Osteocyte (in vitro differentiated cells): ENCODE measurements at places on chromosomes 3 and 15. TPM values are rescaled to one million over a fixed set of nuclear protein-coding genes. Genes with fewer than 3 reads are reported as not detected.

- no peaks in the 10 kb centered on the region for H3K36me3 ChIP-seq
- no peak overlapping the region for H3K27ac ChIP-seq
- DNase-seq = no peak
- H3K4me1 ChIP-seq = no peaks in the 10 kb centered on the region
- no peaks in the 10 kb centered on the region for H3K27me3 ChIP-seq
These were observed 572.0 kb upstream of the TGFBR2 start for GRCh38 chr3:30034246-30034991.

The RARB gene
- 4.8 and 5.0 TPM in 2 replicates for total RNA-seq

DNA sequence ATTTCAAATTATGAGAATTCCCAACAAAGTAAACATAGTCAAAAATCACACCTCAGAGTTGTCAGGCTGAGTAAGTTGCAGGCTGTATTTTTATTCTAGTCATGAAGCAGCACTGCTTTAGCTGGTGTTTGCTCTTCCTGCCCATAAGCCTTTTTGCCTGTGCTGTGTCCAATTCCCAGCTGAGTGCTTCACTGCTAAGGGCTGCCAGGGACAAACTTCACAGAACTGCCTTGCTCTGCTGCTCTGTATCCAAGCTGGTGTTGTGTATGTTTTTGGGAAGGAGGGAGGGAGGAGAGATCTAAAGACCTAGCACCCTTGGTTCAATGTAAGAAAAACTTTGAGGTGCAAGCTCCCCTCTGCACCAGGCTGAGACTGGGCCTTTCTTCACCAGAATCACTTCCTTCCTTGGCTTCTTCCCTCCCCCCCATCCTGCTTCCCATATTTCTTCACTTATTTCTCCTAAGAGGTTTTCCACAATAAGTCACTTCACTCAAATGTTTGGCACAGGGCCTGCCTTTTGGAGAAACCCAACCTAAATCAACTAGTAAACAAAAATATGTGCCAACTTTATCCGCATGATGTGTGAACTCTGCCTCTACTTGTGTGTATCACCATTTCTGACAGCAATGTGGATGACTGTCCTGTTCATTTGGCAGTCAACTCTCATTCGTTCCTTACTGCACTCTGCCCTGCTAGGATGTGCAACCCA lies 156.1 kb downstream of the TBL1XR1 start:
- no peaks in the 10 kb centered on the region for H3K27me3 ChIP-seq
- H3K4me3 ChIP-seq = no peak overlapping the region
- no peak for DNase-seq
- H3K27ac ChIP-seq = peak overlapping the region; percentile 47

DNA sequence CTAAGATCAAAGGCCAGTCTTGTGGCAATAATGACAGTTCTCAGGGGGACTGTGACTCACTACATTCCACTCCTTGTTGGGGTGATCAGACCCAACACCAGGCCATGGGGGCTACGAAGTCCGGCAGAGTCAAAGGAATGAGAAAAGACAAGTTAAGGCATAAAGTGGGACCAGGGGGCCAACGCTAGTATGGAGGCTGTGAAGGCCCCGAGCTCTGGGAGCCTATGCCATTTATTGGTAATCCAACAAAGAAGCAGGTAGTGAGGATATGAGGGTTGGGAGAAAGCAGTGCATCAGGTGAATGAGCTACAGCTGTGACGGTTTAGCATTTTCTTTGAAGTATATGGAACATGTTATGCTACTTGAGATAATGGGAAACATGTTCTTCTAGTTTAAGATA lies 104.4 kb upstream of the C2CD4B start:
- H3K36me3 ChIP-seq = peaks cover 3% of the 10 kb centered on the region
- DNase-seq = no peak
- H3K27me3 ChIP-seq = peaks cover 2% of the 10 kb centered on the region
- no peaks in the 10 kb centered on the region for H3K4me1 ChIP-seq
- no peak overlapping the region for H3K4me3 ChIP-seq
